ENCODE measurements at places on chromosomes 16 and 17.
A peak's percentile ranks its signal among the peaks of the same experiment; 100 is the strongest.

GRCh38 chr16:10846213-10846998, 27.8 kb upstream of the TVP23A start:
- no peak for DNase-seq

GRCh38 chr17:37735165-37735564, 9.7 kb downstream of the HNF1B start:
- no peak for DNase-seq

DNA sequence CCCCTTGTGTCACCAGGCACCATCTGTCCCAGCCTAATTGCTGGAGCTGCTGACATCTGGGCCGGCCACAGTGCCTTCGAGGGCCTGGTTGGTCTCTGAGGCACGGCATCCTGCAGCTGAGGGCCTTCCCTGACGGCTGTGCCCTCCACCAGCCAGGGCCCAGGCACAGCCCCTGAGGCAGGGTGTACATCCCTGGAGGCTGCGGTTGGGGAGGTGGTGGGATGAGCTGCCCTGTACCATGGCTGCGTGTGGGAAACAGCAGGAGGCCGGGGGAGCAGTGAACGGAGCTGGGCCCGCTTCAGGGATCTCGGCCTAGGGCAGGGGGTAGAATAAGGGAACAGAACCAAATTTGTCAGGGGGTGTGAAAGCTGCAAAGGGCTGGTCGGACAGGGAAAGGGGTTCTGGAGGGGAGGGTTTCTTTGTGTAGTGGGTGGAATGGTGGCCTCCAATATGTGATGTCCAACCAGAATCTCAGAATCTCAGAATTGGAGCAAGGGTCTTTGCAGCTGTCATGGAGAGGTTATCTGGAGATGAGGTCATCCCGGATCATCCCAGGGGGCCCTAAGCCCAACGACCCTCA, 10.0 kb upstream of the SLC38A10 start:
- no peak for DNase-seq

DNA sequence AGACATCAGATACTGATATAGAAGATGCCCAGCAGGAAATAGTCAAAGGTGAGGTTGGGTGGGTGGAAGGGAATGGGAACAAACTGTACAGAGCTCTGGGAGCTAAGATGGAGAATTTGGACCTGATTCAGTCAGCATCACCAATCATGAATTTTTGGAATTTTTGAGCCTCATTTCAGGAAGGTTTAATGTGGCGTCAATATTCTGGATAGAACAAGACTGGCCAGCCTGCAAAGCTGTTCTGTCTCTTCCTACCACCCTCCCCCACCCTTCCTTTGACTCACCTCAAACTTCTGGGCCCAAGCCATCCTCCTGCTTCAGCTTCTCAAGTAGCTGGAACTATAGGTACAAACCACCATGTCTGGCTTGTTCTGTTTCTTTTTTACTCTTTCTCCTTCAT, 32.6 kb downstream of the CTCF start:
- DNase-seq = peak; percentile 50

DNA sequence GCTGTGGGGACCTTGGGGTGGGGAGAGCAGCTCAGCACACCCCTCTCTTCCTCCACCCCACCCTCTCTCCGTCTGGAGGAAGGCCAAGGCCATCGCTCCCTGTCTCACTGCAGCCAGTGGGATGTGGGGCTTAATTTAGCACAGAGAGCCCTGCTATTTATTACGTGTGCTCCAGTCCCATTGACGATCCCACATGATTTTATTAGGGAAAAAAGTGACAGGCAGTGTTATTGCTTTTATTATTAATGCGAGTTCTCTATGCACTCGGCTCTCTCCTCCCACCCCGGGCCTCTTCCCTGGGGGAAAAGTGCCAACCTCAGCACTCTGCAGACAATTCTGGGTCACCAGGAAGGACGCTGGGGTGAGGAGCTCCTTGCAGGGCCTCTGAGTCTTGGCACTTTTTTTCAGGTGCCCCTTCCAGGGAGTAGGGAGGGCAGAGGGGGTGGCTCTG, 57.3 kb downstream of the MGAT5B start:
- DNase-seq = no peak

DNA sequence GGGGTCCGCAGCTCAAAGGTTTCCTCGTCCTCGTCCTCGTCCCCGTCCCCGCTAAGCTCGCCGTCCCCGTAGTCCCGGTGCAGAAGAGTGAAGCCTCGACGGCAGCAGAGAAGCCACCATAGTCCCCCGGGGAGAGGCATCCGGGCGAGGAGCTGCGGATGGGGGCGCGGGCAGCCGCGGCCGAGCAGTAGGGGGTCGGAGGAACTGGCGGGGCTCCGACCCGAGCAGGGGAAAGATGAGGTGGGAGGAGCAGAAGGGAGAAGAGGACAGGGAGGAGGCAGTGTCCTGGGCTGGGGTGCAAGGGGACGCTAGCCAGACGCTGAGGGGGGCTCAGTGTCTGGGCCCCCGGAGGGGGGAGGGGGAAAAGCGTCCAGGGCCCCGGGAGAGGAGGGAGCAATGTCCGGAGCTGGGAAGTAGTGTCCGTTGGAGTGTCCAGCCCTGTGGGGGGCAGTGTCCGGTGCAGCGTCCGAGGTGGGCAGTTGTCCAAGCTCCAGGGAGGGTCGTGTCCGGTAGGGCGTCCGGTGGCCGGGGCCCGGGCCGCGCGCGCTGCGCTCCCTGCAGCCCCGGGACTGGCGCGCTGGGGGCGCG, at the start of gene PLEKHH3:
TSS of gene PLEKHH3 (minus strand) at position 571 of the 588 bp plus-strand sequence. CDS start at position 140, 431 bp downstream.
- no peak for DNase-seq

GRCh38 chr16:1708768-1709180, 2.8 kb downstream of the MAPK8IP3 start:
- DNase-seq = no peak

GRCh38 chr16:81018496-81018895, 11.5 kb downstream of the CENPN start:
- no peak for DNase-seq

- no peak for DNase-seq
Observed at GRCh38 chr17:48412841-48413240, 17.2 kb downstream of the SKAP1 start.

DNA sequence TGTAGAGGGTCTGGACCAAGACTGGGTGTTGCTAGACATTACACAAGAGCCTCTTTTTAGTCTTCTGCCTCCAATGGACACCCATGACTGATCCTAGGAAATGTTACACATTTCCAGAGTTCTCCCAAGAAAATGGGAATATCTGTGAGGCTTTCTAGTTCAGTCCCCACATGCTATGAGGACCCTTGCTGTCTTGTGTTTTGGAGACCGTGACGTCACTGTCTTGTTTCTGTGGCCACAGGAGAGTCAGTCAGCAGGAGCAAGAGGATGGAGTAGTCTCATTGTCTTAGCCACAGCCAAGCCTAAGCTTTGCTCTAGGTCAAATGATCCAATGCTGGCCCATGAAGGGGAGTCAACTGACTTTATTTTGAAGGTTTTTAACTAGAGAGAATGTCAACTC, 820.1 kb upstream of the RBFOX1 start:
- DNase-seq = no peak

DNA sequence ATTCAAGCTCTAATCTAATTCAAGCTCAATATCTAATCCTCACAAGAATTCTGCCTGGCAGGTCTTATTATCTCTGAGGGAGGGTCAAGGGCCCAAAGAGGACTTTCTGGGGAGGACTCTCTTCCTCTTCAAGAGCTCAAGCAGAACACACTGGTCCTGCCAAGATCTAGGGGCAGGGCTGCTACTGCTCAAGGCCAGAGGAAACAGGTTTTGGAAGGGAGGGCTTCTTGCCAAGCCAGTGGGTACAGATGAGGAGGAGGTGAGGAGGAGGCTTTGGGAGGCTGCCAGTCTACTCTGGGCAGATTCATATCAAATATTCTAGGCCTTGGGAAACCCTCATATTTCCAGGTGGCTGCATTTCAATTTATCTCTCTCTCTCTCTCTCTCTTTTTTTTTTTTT, 51.8 kb upstream of the IL34 start:
- no peak for DNase-seq

GRCh38 chr16:17205279-17206211, 265.2 kb downstream of the XYLT1 start:
- DNase-seq = no peak

- DNase-seq = peak; percentile 93
Observed at GRCh38 chr17:927611-928461, 51.7 kb downstream of the NXN start.

- no peak for DNase-seq
Observed at GRCh38 chr16:77944631-77945030, 77.7 kb upstream of the CLEC3A start.

All from HCEC 1CT (cell line).